ENCODE measurements at places on chromosomes 2 and 18.

DNA sequence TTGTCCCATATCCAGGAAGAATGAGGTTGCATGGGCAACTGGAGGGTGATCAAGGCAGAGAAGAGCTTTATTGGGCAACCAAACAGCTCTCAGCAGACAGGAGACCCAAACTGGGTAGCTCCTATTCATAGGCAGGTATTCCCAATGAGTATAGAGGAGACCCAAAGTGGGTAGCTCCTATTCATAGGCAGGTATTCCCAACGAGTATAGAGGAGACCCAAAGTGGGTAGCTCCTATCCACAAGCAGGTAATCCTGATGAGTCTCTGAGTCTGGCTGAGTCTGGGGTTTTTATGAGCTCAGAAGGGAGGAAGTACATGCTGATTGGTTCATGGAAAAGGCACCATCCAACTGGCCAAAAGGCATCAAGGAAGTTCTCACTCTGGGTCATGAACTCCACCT is 5.3 kb upstream of the GORASP2 start:
- DNase-seq, result no peak

GRCh38 chr2:198653311-198653710 is 804.4 kb downstream of the SATB2 start:
- no peak for DNase-seq

- DNase-seq, result no peak
These were observed 711.2 kb downstream of the NRXN1 start for GRCh38 chr2:50320721-50321120.

DNA sequence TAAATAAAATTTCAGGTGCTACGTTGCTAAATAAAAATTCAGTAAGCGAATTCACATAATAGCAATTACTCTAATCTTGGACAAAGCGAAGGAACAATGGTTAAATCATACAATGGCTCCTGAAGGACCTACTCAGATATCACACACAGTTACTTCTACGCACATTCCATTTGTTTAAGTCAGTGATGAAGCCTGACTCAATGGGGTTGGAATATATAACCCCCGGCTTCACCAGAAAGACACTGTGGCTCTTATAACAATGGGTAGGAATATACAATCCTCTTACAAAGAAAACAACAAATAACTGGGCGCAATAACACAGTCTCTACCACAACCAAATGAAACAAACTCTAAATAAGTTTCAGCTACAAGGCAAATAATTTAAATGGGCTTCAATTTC is 349.5 kb downstream of the IRS1 start:
- no peak for DNase-seq

DNA sequence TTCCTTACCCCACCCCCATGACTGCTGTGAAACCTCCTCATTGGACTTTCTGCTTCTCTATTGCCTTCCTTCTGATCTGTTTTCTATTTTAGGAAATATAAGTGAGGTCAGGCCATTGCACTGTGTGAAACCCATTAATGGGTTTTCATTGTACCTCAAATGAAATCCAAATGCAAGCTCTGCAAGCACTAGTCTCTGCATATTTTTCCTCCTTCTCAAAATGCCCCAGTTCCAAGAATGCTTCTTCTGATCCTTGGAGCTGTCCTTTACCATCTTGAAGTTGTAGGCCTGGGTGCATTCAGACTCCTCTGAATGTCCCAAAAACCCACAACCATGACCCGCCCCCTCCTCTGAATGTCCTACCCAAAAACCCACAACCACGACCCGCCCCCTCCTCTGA is 8.2 kb downstream of the IL1A start:
- no peak for DNase-seq

DNA sequence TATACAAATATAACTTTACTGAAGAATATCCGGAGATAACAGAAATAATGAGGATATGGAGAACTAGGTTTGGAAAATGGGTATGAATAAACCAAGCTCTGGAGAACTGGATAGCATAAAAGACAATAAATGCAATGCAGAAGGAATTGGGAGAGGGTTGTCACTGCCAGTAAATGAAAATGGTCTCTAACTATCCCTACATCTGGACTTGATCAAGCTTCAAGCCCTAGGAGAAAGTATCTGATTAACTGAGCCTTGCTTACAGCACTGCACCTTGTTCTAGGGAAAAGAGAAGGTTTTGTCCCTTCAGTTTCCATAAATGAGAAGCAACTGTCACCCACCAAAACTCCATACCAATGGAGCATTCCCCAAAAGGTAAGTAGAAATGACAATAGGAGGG is 514.6 kb upstream of the ZEB2 start:
- DNase-seq, result no peak

GRCh38 chr2:159933727-159934049 is 128.7 kb downstream of the PLA2R1 start:
- no peak for DNase-seq

DNA sequence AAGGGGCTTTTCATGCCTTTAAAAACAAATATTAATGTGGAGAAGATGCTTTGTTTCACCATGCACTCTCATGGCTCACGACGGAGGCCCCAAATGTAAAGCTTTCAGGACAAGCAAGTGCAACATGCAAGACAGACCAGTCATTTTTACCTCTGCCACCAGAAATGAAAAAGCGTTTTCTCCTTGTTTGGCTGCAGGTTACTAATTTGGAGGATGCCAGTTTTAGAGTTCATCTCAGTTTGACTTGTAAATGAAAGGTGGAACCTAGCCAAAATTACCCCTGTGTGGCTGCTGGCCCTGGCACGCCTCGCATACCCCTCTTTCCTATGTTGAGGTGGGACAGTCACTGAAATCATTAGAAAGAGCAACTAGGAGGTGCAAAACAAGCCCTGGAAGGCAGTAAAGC is 138.6 kb downstream of the BCL2 start:
- no peak for DNase-seq

All from transverse colon (tissue), 4 donors.